Hepatocyte (in vitro differentiated cells): ENCODE measurements at places on chromosomes 3 and 15. TPM values are rescaled to one million over a fixed set of nuclear protein-coding genes. Genes with fewer than 3 reads are reported as not detected.

- peak; percentile 43 for DNase-seq
Measured at GRCh38 chr3:103085465-103085864, 650.6 kb downstream of the ZPLD1 start.

DNA sequence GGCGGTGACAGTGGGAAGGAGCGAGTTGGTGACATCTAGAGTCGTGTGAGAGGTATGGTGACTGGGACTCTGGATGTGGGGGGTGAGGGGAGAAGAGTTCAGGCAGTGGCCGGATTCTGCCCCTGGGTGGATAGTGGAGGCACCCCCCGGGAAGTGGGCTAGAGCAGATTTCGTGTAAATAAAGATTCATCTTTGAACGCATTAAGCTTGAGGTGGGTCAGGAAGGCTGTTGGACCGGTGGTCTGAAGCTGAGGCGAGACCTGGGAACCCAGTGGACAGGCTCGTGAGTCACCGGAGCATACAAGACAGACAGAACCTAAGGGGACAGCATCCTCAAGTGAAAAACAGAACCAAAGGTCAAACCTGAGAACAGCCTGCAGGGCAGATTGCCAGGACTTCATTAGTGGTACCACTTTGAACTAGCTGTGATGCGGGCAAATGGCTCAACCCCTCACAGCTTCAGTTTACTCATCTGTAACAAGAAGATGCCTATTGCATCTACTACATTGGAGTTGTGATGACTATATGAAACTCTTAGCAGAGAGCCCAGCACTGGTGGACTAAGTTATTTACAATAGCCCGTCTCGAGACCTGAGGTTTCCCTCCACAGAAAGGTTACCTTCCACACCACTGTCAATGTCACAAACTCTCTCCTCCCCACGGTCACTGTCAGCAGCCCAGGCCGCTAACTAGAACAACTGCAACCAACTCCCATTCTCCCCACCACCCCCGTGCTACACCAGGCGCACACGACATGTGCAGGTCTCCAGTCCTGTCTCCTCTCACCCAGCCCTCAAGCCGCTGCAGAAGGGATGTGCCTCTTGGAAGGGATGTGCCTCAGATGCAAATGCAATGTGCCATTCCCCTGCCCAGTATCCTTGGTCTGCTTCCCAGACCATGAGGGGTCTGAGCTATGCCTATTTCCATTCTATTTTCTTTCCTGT, 901 bp upstream of the CLN6 start:
- DNase-seq, result no peak

DNA sequence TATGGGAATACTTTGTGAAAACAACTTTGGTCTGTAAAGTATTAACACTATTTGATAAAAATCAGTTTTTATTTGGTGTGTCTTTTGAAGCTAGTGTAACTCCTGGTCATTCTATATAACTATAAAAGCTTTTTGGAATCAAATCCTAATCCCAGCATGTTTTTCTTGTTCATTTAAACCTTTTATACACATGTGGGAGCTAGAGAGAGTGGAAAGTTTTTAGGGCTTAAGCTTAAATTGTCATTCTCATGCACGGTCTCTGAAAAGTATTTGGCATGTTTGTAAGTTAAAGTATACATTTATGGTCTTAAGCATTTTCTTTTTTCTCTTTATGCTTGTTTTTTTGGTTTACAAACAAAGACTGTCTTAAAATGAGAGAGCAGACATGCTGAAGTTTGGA, 83.4 kb upstream of the RARB start:
- DNase-seq, result peak; percentile 28

GRCh38 chr3:65734792-65735191, 303.9 kb downstream of the MAGI1 start:
- no peak for DNase-seq

DNA sequence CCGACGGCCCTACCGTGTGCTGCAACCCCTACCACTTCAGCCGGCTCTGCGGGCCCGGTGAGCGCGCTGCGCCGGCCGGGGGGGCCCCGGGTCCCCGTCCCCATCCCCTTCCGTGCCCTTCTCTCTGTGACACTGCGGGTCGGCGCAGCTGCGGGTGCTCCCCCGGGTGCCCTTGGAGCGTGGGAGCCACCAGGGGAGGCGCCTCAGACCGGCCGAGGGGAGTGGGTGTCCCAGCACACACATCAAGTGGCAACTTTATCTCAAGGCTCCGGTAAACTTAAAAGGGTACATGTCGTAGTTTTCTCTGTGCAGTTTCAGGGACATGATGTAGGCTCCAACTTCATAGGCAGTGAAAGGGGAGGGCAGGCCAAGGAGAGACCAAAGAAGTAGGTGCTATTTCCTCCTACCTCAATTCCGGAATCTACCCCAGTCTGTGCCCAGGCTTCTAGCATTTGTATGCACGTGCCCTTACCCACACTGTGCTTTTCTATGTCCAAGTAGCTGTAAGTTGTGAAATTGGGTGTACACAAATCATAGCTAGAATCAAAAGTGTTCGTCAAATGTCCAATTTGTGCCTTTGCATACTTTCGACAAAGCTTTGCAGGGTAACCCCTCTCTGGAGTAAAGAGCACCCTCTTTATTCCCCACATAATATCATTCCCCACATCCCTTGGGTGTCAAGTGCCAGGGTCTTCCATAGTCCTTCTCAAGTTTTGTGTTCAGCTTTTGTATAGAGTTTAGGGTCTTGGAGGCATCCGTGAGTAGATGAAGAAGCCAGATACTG, 2.2 kb downstream of the SMAD6 start:
- no peak for DNase-seq

DNA sequence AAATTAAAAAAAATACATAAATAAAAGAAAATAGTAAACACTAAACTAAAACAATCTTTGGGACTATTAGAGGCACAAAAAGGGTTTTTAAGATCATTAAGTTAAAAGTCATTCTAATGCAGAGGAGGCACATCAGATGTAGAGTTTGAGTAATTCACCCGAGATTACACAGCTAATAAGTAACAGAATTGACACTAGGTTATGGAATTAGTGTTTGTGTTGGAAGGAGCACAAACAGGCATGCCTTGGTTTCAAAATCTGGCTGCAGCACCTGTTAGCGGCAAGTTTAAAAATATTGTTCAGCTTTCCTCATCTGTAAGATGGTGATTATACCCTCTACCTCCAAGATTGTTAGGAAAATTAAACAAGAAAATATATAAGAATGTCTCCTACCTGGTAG, 39.0 kb downstream of the RASA2 start:
- DNase-seq, result no peak

- DNase-seq, result no peak
Measured at GRCh38 chr15:65344914-65345275, 32.9 kb downstream of the IGDCC3 start.

- peak; percentile 12 for DNase-seq
Measured at GRCh38 chr3:155548195-155548594, 196.7 kb downstream of the PLCH1 start.

- DNase-seq, result no peak
Measured at GRCh38 chr3:181718987-181719911, 7.5 kb downstream of the SOX2 start.

- peak; percentile 70 for DNase-seq
Measured at GRCh38 chr15:66789029-66790025, 87.3 kb downstream of the SMAD6 start.

DNA sequence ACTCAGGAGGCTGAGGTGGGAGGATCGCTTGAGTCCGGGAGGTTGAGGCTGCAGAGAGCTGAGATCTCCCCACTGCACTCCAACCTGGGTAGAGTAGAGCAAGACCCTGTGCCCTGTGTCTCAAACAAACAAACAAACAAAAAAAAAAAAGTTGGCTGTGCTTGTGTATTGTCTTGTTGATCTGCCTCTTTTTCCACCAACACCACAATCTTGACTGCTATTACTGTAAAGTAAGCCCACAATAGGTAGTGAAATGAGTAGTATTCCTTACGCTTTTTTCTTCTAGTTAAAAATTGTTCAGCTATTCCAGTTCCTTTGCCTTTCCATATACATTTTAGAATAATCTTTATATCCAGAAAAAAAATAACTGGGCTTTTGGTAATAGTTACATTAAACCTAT, 35.5 kb downstream of the PTH1R start:
- DNase-seq, result no peak

DNA sequence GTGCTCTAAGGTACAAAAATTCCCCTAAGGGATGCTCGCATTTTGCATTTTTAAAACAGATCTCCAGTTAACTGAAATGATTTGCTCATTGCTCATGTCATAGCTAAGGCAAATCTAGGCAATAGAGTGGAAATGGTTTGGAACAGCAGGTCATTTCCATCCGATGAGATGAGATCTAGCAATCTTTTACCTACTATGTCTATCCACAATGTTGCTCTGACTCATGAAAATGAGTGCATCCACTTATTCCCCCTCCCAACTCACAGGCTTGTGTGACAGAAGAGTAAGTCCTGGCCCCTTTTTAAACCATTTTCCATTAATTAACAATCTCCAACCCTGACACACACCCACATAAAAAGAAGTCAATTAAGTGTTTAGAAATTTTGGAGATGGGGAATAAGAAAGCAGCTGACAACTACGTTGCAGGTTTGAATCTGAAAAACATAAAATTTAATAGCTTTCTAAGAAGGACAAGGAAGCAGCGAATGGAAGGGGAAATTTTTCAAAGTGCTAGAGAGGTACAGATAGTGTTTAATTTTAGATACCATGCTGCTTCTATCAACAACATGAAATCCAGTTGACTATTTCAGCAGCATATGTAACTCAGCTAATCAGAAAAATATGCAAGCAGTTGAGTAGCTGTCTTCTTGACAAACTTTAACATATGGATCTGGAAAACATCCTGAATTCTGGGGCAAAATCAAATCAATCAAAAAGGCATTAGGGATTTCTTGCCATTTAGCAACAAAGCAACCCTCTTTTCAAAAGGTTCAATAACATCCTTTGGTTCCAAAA, 112.0 kb downstream of the TMCO5A start:
- DNase-seq, result no peak

- no peak for DNase-seq
Measured at GRCh38 chr15:67241132-67241855, 13.2 kb downstream of the AAGAB start.

DNA sequence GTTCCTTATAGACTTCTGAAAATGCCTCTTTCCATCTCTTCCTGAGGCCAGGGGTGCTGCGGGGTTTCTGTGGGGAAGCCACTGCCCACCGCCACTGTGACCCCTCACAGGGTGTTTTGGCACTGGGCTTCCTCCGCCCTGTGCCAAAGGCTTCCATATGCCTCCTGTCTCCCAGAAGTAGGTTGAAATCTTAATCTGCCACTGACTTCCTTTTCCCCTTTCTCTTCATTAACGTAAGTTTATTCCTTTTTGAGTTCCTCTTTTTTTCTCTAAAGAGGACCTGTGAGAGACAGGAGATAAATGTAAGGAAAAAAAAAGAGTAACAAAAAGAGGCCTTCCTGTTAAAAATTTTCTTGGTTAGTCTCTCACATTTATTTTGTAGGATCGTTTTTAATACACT, 220.5 kb downstream of the CTNNB1 start:
- DNase-seq, result no peak

- DNase-seq, result no peak
Measured at GRCh38 chr3:53324105-53324504, 23.2 kb downstream of the DCP1A start.

GRCh38 chr15:85417276-85417675, 36.9 kb downstream of the AKAP13 start:
- DNase-seq, result no peak

The GABRR3 gene
- not detected in 2 replicates for total RNA-seq

The CCNDBP1 gene
- total RNA-seq, result 56.7 and 60.3 TPM in 2 replicates

The REC114 gene
- total RNA-seq, result not detected in 2 replicates
